ENCODE measurements at places on chromosomes 16 and 17.

DNA sequence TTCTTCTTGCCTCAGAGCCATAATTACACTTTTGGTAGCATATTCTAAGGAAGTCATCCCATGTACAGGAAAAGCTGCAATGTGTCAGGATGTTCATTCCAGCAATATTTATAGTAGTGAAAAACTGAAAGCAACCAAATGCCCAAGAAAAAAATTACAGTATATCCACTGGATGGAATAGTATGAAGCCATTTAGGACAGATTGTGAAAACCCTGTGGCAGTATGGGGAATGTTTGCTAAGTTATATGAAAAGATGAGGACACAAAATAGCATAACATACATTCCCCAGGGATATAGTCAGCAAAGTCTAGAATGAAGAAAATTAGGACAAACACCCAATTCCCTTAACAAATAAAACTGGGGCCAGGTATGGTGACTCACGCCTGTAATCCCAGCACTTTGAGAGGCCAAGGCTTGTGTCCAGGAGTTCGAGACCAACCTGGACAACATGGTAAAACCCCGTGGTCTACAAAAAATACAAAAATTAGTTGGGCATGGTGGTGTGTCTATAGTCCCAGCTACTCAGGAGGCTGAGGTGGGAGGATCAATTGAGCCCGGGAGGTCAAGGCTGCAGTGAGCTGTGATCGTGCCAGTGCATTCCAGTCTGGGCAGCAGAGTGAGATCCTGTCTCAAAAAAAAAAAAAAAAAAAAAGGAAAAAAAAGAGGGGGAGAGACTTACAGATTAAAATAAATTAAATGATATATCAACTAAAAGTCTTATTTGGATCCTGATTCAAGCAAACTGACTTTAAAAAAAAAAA, 2.3 kb downstream of the LRRC3C start:
- no peak for DNase-seq

DNA sequence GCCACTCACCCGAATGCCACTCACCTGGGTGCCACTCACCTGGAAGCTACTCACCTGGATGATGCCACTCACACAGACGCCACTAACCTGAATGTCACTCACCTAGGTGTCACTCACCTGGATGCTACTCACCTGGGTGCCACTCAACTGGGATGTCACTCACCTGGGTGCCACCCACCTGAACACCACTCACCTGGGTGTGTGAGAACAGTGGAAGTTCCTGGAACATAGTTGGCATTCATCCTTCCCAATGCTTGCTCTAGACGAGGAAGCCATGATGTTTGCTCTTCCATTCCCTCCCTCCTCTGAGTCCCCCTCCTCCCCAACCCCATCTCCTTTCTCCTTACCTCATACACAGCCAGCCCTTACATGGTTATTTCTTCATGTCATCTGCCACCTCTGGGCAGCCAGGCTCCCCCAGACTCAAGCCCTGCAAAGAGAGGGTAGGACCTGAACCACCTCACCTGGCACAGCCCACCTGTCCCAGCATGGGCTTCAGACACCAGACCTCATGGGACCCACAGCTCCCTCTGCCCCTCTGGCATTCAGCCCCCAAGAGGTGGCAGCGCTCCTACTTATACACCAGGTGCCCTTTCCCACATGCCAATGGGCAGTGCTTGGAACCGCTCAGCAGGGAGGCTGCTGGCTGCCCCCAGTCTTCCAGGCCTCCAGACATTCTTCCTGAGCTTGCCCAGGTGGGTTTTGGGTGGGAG, 171.8 kb upstream of the FOXF1 start:
- no peak for DNase-seq

GRCh38 chr17:48732688-48733629, 4.4 kb upstream of the HOXB13 start:
- DNase-seq = no peak

- DNase-seq = no peak
Measured at GRCh38 chr17:13785981-13786598, 184.4 kb upstream of the HS3ST3A1 start.

DNA sequence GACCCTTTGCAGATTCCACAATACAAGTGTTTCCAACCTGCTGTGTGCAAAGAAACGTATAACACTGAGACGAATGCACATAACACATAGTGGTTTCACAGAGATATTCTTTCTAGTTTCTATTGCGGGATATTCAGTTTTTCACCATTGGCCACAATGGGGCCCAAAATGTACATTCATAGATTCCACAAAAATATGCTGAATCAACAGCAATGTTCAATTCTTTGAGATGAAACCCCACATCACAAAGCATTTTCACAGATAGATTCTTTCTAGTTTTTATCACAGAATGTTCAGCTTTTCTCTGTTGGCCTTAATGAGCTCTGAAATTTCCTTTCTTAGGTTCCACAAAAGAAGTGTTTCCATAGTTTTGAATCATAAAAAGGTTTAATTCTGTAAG, 2472.3 kb downstream of the TP53TG3F start:
- DNase-seq = no peak

DNA sequence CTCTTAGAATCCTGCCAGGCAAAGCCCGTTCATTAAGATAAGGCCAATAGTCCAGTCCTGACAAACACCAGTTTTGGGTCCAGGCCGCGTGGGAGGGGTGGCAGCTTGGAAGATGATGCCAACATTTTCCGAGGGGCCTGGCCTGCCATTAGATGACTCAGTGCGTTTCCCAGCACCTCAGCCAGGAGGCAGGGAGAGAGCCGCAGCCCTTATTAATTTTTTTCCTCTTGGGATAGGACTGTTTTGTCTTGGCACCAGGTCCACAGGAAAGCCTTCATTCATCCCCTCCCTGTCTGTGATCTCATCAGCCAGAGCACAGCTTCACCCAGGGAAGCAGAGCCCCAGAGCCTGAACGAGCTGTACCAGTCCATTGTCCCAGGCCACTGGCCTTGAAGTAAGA, 4.7 kb upstream of the NDEL1 start:
- no peak for DNase-seq

DNA sequence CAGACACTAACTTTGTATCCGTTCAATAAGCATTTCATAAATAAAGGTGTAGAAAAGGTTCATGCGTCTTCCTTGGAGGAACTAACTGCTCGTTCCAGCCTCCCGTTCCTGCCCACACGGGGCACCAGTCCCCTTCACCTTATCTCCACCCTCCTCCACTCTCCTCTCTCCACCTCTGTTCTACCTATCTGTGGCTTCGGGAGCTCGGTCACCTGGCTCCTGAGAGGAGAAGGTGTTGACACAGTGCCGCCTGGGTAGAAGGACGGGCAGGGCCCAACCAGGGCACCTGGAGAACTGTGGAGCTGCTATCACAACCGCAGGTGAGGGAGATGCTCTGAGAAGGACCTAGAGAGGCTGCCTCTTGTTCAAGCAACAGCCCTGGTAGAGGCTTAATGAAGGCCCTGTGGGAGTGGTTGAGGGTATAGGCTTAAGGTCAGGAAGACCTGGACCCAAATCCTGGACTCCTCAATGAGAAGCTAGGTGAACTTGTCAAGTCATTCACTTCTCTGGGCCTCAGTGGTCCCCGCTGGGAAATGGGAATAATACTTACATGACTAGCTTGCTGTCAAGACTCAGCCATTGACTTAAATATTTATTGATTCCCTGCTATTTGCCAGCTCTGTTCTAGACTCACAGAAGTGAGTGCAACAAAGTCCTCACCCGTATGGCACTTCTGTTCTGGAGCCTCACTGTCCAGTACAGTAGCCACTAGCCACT, 9.6 kb upstream of the MINK1 start:
- no peak for DNase-seq

DNA sequence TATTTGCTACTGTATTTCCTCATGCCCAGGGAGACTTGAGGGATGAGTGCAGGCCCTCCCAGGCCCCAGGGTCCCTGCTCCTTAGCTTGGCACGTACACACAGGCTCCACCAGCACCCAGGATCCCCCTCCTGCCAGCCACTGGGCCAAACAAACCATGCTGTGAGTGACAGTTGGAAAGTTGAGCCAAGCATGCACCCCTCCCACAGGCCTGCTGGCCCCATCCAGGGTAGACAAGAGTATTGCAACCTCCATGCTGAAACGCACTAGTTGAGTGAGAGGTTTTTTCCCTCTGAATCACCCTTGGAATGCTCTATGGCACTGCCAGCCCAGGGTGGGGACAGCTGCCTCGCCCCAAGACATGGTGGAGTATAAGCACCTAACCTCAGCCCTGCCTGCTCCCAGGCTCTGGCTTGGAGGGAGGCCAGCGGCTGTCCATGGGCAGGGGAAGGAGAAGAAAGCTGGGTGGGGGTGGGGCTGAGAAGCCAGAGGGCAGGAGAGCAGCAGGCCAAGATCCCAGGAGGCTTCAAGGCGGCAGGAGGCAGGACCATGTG, 49.6 kb downstream of the PITPNM3 start:
- no peak for DNase-seq

DNA sequence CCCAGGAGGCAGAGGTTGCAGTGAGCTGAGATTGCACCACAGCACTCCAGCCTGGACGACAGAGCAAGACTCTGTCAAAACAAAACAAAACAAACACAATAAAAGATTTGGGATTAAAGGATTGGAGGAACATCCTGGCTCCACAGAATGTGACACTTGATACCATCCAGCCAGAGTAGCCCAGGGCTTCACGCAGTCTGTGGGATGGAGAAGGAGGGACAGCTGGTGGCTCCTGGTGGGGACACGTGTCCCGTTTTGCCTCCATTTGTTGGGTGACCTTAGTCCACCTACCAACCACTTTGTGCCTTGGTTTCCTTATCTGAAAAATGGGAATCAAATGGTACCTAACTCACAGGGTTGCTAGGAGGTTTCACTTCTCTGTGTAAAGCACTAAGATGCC, 12.4 kb upstream of the CYB561 start:
- no peak for DNase-seq

GRCh38 chr17:78223765-78224164, 7.7 kb upstream of the TMEM235 start:
- no peak for DNase-seq

DNA sequence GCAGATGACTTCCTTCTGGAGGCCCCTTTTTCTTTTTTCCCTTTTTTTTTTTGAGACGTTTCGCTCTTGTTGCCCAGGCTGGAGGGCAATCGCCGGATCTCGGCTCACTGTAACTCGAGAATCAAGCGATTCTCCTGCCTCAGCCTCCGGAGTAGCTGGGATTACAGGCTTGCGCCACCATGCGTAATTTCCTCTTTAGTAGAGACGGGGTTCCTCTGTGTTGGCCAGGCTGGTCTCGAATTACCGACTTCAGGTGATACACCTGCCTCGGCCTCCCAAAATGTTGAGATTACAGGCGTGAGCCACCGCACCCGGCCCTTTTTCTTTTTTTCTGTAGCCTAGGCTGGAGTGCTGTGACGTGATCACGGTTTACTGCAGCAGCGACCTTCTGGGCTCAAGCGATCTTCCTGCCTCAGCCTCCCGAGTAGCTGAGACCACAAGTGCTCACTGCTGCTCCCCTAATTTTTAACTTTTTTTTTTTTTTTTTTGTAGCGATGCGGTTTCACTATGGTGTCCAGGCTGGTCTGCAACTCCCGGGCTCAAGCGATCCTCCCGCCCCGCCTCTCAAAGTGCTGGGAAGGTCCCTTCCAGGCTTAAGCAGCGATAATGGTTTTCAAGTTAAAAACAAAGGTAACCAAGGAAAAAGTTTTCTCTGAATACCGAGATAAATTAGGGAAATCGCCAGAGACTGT, 956 bp upstream of the IST1 start:
- peak; percentile 70 for DNase-seq

DNA sequence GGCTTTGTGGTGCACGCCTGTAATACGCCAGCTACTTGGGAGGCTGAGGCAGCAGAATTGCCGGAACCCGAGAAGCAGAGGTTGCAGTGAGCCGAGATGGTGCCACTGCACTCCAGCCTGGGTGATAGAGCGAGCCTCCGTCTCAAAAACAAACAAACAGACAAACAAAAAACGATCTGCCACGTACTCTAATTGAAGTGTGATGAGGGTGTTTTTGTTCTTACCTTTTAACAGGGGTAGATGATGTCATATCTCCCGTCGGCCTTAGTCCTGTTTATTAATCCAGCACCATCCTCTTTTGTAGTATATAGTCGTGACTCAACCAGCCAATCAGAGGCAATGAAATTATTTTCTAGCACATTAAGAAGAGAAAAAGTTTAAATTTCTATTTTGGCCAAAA, 58.5 kb downstream of the IQCK start:
- no peak for DNase-seq

- no peak for DNase-seq
Measured at GRCh38 chr17:49344914-49345313, 17.1 kb downstream of the ZNF652 start.

DNA sequence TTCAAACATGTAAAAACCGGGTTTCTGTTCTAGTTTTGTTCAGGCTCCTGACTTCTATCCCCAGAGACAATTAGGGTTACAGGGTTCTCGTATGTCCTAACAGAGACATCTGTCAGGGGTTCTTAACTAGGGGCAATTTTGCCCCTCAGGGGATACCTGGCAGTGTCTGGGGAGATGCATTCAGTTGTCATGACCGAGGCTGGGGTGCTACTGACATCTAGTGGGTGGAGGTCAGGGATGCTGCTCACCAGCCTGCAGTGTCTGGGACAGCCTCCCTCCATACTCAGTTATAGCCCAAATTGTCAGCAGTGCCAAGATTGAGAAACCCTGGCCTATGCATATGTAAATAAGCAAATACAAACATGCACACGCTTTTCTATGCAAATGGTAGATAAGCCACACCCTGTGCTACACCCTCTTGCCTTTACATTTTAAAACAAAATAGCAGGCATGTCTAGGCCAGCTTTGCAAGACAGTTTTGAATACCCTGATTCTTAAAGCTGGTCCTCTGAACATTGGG, 37.4 kb downstream of the CLEC16A start:
- DNase-seq = no peak

DNA sequence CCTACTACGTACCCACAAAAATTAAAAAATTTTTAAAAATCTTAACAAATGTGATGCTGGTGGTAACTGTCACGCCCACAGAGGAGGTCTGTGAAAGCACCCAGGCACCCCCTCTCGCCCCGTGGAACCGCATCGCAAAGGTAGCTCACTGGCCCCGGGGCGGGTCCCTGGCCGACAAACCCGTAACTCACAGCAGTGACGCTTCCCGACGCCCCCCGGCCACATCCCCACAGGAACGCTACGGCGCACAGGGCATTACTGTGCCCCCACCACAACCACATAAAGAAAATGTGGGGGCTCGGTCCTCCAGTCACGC, 366 bp downstream of the ANKS3 start:
- no peak for DNase-seq

DNA sequence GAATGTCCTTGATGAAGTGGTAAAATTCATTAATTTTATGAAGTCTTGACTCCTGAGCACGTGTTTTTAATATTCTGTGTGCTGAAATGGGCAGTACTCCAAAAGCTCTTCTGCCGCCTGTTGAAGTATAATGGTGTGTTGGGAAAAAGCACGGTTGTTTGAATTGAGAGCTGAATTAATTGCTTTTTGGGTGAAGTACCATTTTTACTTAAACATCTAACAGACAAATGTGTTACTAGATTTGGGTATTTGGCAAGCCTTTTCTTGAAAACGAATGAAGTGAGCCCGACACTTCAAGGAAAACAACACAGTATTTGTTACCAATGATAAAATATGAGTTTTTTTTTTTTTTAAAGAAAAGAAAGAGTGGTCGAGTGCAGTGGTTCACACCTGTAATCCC, 22.5 kb downstream of the WWP2 start:
- no peak for DNase-seq
